Hepatocyte (in vitro differentiated cells): ENCODE measurements at places on chromosomes 1 and 21. TPM values are rescaled to one million over a fixed set of nuclear protein-coding genes. Genes with fewer than 3 reads are reported as not detected.

GRCh38 chr1:42748021-42748420, 8.0 kb upstream of the CLDN19 start:
- no peak for DNase-seq

DNA sequence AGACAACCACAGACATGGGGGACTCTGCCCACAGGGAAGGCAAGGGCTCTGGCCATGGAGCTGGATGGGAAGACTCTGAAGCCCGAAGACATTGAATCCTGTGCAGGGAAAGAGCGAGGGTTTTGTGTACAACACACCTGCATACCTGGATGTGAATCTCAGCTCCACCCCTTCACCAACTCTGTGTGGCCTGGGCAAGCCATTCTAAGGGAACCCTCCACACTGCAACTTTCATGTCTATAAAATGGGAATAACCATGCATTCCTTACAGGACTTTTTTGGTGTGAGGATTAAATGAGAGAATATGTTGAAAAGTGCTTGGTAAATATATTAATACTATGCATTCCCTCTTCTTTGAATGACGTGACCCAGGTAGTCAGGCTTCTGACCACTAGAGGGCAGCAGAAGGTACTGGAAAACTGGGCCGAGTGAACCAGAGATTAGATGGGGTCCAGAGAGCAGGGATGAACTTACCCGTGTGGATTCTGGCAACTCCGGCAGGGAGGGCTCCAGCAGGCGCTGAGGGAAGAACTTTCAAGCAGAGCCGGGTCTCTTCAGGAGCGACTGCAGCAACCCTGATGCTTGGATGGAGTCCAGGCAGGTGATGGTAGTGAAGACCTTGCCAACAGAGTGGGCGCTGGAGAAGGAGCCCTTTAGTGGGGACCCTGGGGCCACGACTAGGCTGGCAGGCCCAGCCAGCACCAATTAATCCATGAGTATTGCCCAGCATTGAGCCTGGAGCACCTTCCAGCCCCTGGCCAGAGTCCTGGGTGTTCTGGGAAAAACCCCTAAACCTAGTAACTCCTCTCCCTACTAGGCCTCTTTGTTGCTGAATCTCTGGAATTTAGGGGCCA, 834 bp upstream of the ELF3 start:
- peak; percentile 92 for DNase-seq

DNA sequence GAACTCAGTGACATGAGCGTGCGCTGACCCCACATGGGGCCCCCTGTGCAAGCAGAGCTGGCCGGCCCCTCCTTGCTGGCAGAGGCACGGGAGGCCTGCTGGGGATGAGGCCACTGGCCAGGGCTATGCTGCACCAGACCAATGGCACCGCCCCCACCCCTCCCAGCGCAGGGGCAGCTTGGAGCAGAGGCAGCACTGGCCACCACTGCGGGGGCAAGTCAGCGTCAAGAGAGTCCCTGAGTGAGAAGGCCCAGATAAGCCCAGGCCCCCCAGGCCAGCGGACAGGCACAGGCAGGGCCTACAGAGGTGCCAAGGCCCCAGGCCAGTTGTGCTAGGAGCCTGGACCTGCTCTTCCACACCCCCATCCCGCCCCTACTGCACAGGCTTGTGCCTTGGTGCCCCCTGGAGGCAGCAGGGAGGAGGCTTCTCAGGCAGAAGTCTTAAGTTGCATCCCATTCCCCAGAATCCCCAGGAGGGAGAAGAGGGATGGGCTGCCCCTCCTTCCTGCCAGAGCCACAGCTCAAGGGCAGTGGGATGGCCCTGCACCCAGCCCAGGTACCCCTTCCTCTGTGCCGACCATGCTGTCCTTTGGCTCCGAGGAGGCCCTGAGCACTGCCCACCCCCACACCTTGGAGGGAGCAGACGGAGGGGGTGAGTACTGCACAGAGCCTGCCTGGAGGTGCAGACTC, 35.8 kb downstream of the EPHX1 start:
- DNase-seq = peak; percentile 83

DNA sequence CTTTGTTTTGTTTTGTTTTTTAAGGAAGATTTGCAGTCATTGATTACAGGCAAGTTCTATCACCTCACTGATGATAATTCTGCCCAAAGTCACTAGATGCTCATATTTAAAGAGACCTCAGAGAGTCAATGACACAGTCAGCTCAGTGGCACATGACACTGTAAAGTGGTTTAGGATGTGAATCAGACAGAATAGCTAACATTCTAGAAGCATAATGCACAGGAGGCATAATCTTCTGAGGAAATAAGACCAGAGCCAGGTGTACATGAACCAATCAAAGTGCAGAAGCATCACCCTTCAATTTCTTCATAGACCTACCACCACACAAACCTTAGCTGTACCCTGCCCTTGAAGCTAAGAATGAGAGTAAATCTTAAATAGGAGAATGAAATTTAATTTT, 268.5 kb downstream of the BRINP2 start:
- DNase-seq = no peak

DNA sequence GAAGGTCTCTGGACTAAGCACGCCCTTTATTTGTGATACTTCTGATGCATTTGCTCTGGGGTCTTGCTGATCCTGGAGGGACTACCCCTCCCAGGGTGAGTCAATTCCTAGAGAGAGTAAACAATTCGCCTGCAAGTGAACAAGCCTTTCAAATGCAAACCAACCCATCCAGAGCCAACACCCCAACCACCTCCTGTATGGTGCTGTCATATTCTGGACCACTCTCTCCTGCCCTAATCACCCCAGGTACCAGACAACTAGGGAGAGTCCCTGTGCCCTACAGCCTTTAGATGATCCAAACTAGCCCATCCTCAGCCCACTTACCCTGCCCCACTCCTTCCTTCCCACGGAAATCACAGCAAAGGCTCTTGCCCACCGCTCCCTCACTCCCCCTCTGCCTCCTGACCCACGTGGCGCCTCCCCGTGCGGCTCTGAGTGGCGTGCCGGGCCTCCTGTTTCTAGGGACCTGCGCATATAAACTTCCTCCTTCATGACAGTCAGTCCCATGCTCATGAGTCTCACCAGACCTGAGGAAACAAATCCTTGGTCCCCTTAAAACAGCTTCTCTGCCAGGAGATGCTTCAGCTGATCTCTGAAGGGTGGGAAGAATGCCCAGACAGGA, 37.2 kb downstream of the ACTA1 start:
- DNase-seq = no peak

- DNase-seq = no peak
These were observed 12.7 kb downstream of the TBX19 start for GRCh38 chr1:168293356-168293755.

DNA sequence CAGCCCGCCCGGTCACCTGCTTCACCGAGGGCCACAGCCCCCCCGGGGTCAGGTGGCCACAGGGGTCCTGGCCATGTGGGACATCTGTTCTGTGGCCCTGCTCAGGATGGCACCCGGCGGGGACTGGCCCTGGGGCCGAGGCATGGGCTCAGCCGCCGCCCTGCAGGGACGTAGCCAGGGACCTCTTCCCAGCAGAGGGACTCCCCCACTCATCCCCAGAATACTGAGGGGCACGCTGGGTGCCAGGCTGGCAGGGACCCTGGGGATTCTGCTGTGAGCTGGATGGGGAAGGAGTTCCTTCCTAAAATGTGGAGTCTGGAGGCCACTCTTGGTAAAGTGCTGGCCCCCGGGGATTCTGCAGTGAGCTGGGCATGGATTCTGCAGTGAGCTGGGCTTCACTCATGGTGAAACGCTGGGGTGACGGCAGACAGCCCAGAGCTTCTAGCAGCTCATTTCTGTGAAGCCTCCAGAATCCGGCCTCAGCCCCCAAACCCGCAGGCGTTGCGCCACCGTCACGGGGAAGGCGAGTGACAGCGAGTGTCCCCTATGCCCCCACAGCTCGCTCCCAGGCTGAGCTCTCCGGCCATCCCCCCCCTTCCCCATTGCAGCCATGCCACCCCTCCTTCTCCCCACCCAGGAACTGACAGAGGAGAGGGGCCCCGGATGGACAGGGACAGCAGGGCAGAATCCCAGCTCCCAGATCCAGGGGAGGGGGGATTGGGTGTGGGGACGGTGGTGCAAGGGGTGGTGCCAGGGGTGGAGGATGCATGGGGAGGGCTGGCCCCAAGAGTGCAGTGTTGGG, 1.4 kb downstream of the ITGB2 start:
- no peak for DNase-seq

XPR1 gene
- polyA plus RNA-seq = 14.6 and 18.2 TPM in 2 replicates

FBXO28 gene
- polyA plus RNA-seq = 12.7 and 17.1 TPM in 2 replicates

PRDM2 gene
- polyA plus RNA-seq = 11.5 and 13.7 TPM in 2 replicates

KIF2C gene
- polyA plus RNA-seq = 6.7 and 8.8 TPM in 2 replicates
